Stimulated activated CD8-positive, alpha-beta memory T cell treated with anti-CD3 and anti-CD28 coated beads, Interleukin-4, amount 100 ng/mL, for 1 hour (primary cell): ENCODE measurements at places on chromosomes 4 and X.

- DNase-seq = no peak
Observed at GRCh38 chr4:41865306-41865980, 69.8 kb upstream of the TMEM33 start.

- no peak for DNase-seq
Observed at GRCh38 chr4:89000382-89000781, 56.6 kb downstream of the FAM13A start.

- no peak for DNase-seq
Observed at GRCh38 chr4:17098996-17099395, 200.6 kb upstream of the LDB2 start.

DNA sequence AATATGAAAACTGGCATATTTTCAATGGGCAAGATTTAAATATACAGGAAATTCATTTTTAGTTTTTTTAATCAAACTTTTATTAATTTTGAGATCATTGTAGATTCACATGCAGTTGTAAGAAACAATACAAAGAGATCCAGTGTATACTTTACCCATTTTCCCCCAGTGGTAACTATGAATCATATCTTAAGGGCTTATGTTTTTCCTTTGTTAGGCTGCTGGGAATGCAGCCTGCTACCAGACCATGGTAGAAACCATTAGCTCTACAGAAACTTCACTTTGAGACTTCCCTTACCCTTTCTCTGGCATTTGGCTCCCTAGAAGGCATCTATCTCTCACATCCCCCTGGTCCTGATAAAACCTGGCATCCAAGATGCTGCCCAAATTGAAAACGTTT lies 147.6 kb upstream of the EOLA2 start:
- DNase-seq = no peak

- no peak for DNase-seq
Observed at GRCh38 chr4:76251441-76252270, at the start of gene FAM47E. TSS of gene FAM47E (plus strand) at chr4:76251721. CDS start at chr4:76251747, 26 bp downstream.

GRCh38 chr4:97370568-97370967 lies 772.7 kb downstream of the STPG2 start:
- no peak for DNase-seq

GRCh38 chrX:41558531-41558930 lies 111.4 kb downstream of the NYX start:
- no peak for DNase-seq

GRCh38 chrX:25599061-25599460 lies 539.1 kb upstream of the MAGEB18 start:
- no peak for DNase-seq

DNA sequence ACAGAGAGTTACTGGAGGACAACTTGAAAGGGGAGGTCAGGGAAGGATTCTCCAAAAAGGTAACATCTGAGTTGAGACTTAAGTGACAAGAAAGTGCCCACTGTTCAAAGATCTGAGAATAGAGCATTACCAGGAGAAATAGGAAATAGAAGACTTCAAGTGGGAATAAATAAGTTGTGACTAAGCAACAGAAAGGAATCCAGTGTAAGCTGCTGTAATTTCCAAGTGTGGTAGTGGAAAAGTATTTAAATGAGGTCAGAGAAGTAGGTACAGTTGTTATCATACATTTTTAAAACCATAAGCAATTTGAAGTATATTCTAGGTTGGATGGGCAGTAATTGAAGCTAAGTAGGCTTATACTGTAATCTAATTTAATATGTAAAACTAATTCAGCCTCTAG lies 211.9 kb downstream of the FBXO8 start:
- no peak for DNase-seq

- no peak for DNase-seq
Observed at GRCh38 chr4:42074294-42074693, 78.2 kb downstream of the BEND4 start.

- DNase-seq = no peak
Observed at GRCh38 chr4:41579043-41579442, 41.1 kb downstream of the LIMCH1 start.

- no peak for DNase-seq
Observed at GRCh38 chrX:9055354-9055753, 21.4 kb upstream of the FAM9B start.

- no peak for DNase-seq
Observed at GRCh38 chr4:138875891-138876608, 139.5 kb upstream of the NOCT start.

GRCh38 chrX:96835660-96836289 lies 47.9 kb upstream of the RPA4 start:
- no peak for DNase-seq

DNA sequence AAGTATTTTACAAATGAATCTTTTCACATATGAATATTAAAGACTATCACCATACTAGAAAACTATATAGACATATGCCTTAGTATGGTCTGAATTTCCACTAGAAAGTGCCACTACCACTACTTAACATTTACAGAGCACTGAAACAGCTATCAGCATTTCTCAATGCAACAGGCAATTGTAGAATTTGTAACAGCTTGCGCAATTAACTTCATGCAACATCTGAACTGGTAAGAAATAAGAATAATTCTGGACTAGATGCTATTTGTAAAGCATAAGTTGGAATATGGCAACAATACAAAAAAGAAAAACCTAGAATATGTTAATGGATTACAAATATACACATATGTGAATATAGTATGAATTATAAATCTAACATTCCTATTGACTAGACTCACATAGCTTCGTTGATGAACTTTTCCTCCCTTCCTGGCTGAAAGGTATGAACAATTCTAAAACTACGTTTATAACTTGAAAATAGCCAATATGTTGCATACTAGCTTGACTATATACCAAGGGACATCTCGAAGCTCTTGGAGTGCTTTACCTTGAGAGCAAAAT lies 82.0 kb downstream of the ATP8A1 start:
- DNase-seq = no peak

DNA sequence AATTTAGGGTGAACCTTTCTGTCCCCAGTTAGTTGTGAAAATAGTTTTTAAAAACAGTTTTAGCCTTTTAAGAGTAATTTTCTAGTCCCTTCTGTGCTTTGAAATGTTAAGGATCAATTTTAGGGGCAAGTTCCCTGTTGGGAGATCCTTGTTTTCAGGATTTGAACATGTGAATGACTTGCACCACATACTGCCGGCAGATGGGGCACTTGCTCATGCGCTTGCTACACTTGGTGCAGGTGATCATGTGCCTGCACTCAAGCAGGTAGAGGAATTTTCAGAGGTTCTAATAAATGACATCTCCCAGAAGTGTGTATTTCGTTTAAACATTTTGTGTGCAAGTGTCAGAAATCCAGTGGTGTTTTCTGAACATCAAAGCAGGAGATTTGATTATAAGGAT lies 195.9 kb downstream of the CHM start:
- no peak for DNase-seq

DNA sequence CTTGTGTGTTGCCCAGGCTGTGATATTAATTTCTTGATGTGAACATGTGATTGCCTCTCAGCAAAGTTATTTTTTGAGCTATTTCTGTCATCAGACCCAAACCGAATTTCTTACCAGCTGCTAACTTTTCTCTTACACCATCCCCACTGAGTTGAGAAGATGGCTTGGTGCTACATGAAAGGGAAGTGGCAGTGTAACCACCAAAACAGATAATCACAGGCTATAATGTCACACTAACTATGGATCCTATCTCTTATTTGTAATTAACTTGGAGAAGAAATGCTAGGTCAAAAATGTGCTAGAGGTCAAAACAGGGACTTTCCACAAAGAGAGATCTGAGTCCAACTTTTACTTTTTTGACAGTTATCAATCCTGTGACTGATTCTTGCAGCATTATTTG lies 43.8 kb downstream of the ELOVL6 start:
- DNase-seq = no peak

- no peak for DNase-seq
Observed at GRCh38 chr4:72208421-72209075, 176.7 kb downstream of the NPFFR2 start.

GRCh38 chr4:159077702-159078495 lies 25.0 kb upstream of the RAPGEF2 start:
- DNase-seq = no peak

DNA sequence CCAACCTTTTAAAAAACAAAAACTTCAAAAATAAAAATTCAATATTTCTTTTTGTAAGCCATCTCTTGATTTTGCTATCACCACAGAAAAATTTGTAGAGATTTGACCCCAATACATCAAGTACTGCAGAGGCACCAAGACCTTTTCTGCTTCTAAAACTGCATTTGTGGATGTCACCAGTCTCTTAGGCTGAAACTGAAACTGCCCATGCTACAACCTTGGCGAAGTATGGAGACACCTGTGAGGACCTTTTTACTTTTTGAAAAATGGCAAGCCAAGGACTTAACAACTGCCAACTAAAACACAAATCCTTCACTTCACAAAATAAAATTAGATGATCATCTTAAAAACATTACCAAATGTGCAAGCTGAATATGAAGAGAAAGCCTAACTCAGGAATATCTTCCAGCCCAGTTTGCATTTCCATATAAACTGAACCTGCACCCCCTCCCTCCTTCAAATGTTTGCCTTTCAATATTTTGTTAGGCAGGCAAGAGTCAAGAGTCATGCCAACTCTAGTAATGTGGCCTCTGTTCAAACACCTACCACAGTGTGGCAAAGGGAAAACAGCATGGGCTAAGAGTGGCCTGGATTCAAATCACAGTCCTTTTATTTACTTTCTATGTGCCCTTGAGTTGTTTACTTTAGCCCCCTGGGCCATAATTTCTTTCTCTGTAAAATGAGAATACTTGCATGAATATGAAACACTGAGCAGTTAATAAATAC lies 389.4 kb downstream of the OPHN1 start:
- DNase-seq = no peak

DNA sequence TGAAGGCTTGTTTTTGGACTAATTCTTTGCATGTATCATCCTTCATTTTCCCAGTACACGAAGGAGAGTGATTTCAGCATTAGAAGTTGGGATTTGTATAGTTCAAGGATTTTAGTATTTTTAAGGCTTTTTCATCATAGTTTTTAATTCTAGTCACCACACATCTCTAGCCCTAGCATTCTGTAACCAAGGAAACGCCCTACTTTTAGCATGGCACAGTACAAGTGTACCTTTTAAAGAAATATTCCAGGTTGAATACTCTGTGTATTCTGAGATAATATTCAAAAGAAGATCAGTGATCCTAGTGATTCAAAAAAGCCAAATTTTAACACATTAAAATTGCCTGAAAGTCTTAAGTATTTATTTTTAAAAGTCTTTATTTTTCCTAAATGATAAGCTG lies 150.5 kb downstream of the RAP1GDS1 start:
- no peak for DNase-seq

DNA sequence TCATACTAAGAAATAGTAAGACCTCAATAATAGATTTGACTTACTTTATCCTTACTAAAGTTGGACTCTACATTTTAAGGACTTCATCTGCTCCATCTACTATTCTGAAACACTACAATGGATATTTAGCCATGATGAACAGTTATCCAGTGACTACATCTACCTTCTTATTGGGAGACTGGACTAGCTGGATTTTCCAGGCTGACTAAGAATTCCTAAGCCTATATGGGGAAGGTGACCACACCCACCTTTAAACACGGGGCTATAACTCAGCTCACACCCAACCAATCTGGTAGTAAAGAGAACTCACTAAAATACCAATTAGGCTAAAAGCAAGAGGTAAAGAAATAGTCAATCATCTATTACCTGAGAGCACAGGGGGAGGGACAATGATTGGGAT lies 1438.4 kb downstream of the TECRL start:
- DNase-seq = no peak

DNA sequence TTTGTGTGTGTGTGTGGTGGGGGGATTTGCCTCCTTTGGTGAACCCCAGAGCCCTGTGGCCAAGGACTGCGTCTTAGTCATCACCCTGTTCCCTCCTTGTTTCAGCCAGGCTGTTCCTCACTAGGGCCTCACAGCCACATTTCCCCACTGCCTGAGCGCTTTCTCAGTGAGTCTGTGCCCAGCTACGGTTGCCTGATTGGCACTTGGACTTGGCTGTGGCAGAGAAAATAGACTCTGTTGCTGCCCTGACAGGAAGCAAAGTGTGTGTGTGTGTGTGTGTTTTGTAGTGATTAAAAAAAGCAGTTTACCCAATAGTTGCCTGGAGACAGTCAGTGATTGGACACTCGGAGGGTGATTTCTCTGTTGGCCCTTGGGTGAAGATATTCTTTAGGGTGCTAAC lies 113.0 kb downstream of the UCHL1 start:
- no peak for DNase-seq

DNA sequence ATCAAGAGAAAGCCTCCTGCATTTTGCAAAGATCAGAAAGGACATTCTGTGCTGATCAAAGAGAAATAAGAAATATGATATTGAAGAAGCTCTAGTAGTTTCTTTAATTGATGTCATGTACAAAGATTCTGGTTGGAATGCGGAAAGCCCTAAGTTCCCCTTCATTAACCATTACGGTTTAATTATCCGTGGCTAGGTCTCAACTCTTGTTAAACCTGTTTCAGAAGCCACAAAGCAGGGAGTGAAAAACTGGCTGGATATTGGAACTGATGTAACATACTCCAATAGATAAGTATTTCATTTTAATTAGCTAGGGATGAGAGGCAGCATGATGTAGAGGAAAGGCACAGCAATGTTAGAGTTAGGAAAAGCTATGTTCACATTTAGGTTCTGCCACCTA lies 55.7 kb downstream of the SPANXN3 start:
- DNase-seq = no peak

DNA sequence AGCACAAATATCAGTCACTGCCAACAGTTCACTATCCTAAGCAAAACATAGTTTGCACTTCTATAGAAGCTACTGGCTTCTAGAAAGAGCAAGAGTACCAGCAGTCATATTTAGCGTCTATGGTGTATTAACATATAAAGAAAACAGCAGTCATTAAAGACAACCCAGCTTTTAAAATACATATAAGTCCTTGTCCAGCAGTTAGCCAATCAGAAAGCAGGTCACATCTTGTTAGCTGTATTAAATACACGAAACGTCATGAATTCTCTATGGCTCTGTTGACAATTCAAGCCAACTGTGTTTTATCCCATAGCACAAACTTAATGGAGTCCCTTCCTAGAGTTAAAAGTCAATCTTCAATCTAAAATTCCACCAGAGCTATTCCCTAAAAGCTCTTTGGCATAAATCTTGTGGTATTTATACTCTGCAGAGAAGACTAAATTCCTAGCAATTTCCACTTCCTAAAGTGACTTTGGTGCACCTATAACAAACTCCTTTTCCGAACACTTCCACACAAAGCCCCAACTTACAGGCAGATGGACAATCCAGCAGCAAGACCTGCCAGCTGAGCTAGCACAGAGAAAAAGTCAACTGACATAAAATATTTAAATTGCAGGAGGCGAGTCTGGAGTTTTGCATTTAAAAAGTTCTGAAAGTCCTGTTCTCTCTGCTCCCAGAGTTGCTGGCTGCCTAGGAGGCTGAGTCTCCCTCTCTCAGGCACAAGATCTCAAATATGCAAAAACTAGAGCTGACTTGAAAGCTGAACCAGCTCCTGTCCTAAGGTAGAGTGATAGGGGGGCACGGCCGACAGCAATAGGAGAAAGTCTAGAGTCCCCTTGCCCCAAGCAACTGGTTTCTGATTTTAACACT lies 1.3 kb downstream of the LDB2 start:
- no peak for DNase-seq

- DNase-seq = no peak
Observed at GRCh38 chr4:82128355-82128754, 245.4 kb downstream of the HNRNPD start.

DNA sequence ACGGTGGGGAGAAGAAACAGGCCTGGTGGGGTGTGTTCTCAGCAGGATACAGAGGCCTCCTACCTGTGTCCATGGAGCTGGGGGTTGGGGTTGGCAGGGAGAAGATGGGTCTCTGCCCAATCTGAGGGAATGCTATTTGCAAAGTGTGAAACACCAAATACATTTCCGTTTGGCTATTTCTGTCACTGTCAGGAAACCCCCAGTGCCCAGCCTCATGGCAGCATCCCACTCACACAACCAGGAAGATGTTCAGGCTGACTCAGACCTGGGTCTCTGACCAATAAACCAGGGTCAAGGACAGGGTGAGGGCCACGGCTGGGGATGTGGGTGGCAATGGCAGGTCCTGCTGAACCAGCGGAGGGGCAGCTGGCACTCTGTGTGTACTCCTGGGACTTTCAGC lies 41.3 kb downstream of the BCOR start:
- no peak for DNase-seq
